Astrocyte (in vitro differentiated cells and primary cell): ENCODE measurements at places on chromosomes 1 and 21. TPM values are rescaled to one million over a fixed set of nuclear protein-coding genes. Genes with fewer than 3 reads are reported as not detected.
A peak's percentile ranks its signal among the peaks of the same experiment; 100 is the strongest.

The ESPN gene
- total RNA-seq = 0.66 and 0.96 TPM in 2 replicates

The SPOCD1 gene
- 27.8 and 28.0 TPM in 2 replicates for total RNA-seq

The CHODL gene
- total RNA-seq = 0.36 and 0.38 TPM in 2 replicates

The CSRP1 gene
- total RNA-seq = 289 and 317 TPM in 2 replicates

The PGBD5 gene
- 14.7 and 22.4 TPM in 2 replicates for total RNA-seq

The PGLYRP4 gene
- not detected in 2 replicates for total RNA-seq

The B3GALT5 gene
- total RNA-seq = 2.2 and 2.5 TPM in 2 replicates

The C1QTNF12 gene
- 3.9 and 4.7 TPM in 2 replicates for total RNA-seq

The OR6K3 gene
- not detected in 2 replicates for total RNA-seq

The ASTN1 gene
- 0.41 and 0.50 TPM in 2 replicates for total RNA-seq

The KRTAP11-1 gene
- not detected in 2 replicates for total RNA-seq

The CGN gene
- 8.8 and 8.9 TPM in 2 replicates for total RNA-seq

DNA sequence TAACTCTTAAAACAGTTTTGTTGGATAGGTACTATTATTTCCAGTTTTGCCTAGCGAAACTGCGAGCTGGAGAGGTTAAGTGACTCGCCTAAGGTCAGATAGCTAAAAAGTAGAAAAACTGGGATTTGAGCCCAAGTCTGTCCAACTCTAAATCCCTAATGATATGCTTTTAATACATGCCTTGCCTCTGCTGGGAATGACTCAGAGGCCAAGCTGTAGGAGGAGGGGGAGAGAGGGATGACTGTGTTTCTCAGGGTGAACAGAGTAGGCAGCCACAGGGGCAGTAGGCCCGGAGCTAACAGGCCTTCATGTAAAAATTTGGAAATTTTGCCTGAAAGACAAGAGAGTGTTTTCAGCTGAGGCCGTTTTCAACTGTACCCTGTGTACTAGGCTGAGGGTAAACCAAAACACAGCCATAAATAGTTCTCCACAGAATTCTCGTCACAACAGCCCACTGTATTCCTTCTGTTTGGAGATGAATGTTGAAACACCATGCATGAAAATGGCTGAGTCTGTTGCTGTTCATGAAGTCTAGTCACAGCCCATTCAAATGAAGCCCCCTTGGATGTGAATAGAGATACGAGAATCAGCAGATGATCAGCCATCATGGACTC is 107.5 kb upstream of the HOOK1 start:
- DNase-seq = peak; percentile 96

DNA sequence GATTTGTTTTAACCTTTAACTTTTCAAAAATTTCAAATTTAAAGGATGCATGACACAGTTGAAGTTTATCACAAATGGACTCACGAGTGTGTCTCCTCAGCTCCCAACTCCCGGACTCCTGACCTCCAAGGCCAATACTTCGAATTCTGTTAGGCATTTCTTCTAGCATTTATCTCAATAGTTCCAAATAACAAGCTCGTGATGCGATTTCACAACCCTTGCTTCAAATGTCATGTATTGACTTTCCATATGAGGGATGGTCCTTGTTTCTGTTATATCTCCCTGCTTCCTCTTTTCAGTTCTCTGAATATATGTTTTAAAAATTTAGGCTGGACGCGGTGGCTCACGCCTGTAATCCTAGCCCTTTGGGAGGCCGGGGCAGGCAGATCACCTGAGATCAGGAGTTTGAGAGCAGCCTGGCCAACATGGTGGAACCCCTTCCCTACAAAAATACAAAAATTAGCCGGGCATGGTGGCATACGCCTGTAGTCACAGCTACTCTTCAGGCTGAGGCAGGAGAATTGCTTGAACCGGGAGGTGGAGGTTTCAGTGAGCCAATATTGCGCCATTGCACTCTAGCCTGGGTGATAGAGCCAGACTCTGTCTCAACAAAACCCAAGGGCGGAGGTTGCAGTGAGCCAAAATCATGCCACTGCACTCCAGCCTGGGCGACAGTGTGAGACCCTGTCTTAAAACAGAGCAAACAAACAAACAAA is 52.0 kb upstream of the TINAGL1 start:
- no peak for DNase-seq

- DNase-seq = no peak
Measured at GRCh38 chr1:33320619-33321165, at the start of gene A3GALT2. A3GALT2 (minus strand) TSS chr1:33321098; CDS start chr1:33321098, 0 bp downstream.

DNA sequence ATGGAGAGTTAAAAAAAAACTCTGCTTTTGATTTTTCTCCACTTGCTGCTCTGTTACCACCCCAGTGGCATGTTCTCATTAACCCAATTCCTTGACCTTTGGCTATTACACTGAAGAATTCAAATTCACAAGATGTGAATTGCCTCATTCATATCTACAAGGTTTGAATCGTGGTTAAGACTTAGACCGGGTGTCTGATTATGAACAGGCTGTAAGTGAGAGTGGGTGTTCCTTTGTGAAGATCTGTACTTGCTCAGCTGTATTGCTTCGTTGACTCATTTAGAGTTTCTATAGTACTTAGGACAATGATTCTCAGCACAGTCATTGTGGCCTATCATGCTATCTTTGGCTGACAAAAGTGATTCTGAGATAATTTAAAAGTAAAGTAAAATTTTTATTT is 36.4 kb downstream of the DNM3 start:
- peak; percentile 67 for DNase-seq

GRCh38 chr1:220184506-220184905 is 87.7 kb downstream of the RAB3GAP2 start:
- peak; percentile 12 for DNase-seq

DNA sequence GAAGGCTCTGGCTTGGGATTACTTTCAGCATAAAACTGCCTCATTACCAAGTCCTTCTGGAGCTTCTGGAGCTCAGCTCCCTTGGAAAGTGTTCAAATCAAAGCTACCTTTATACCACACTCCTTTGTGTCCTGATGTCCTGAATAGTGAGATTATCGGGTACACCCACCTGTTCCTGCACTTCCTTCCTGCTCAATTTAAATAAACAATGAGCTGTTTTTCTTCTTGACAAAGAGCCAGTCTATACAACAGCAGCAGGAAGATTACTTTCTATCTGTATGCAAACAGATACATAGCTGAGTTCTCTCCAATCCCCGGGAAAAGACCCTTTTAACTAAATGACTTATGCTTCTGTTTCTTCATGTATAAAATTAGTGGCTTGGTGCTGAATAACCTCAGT is 258.0 kb upstream of the FMN2 start:
- no peak for DNase-seq

- DNase-seq = peak; percentile 98
Measured at GRCh38 chr1:45913183-45913683, 109.8 kb downstream of the MAST2 start.

- DNase-seq = no peak
Measured at GRCh38 chr21:10272216-10272615, 249.2 kb upstream of the TPTE start.

- no peak for DNase-seq
Measured at GRCh38 chr1:110903853-110904500, 31.0 kb downstream of the CD53 start.

GRCh38 chr1:32128479-32128878 is 20.6 kb downstream of the KPNA6 start:
- DNase-seq = no peak

DNA sequence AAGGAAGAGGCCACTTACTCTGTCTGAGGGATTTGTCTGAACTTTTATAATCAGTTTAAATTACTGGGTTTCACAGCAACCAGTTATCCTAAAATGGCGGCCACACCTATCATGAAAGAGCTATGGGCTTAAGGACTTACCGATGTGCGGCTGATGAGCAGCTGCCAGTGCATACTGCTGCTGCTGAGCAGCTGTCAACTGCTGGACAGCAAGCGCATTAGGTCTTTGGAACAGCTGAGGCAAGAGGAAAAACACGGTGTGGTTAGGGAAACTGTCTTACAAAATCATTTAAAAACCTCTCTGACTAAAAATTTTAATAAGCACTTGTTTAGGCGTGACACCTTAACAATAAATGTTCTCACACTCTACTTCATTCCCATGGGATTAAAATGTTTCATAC is 72.6 kb upstream of the SDC3 start:
- DNase-seq = no peak

DNA sequence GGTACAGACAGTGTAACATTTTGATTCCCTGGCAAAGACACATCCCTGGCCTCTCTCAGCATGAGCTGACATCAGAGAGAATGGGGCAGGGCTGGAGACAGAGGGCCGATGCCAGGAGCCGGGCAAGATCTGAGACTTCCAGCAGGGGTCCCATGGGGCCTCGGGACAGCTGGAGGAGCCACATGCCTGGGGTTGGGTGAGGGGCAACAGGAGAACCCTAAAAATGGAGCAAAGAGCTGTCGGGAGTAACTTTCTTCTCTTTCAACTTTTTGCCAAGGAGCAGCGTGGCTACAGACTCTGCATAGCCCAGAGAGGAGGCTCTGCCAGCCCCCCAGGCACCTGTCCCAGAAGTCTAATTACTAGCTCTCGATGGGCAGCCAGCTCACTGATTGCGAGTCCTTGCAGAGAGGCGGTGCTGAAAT is 130.8 kb downstream of the LACTBL1 start:
- no peak for DNase-seq

GRCh38 chr1:193190096-193190744 is 3.8 kb upstream of the B3GALT2 start:
- peak; percentile 28 for DNase-seq

GRCh38 chr1:87330057-87330884 is 1.6 kb downstream of the LMO4 start:
- peak; percentile 27 for DNase-seq

DNA sequence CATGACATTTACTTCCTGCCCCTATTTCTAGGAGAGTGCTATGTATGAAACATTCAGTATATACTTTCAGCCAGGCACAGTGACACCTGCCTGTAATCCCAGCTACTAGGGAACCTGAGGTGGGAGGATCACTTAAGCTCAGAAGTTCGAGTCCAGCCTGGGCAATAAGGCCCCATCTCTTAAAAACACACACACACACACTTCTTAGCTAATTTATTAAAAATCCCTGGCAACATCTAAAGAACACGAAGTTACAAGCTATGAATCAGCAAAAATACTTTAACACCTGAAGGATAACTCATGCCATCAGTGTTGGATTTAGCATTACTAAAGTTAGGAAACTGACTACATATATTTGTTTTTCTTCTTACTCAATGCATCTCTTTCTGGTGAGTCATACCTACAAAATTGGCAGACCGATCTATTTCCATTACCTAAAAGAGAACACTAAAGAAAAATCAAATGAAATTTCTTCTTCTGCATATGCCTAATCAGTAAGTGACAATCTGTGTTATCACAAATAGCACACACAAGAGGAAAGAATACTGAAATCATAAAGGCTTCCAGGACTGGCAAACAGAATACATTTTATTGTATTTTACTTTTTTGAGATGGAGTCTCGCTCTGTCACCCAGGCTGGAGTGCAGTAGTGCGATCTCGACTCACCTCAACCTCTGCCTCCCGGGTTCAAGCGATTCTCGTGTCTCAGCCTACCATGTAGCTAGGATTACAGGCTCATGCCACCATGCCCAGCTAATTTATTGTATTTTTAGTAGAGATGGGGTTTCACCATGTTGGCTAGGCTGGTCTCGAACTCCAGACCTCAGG is 41.4 kb downstream of the RNF115 start:
- DNase-seq = peak; percentile 95

DNA sequence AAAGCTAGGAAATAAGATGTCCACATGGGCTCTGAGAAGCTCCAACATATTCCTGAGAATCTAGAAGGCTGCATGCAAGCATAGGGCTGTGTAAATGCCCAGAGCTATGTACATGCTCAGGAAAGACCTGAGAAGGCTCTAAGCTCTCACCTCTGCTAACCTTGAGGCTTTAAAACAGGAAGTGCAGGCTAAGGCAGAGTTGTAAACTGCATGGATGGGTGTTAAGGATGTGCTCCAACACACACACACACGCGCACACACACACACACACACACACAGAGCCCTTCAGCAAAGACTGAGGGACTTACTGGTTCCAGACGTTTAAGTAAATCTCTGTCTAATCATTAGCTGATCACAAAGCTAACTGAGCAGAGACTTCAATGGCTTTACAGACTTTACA is 162.9 kb downstream of the TRABD2B start:
- DNase-seq = no peak

- DNase-seq = no peak
Measured at GRCh38 chr1:222018041-222018440, 276.2 kb upstream of the DUSP10 start.

- DNase-seq = no peak
Measured at GRCh38 chr1:89682611-89683010, 49.7 kb downstream of the LRRC8C start.

GRCh38 chr1:229263254-229263653 is 7.7 kb upstream of the RAB4A start:
- DNase-seq = no peak

DNA sequence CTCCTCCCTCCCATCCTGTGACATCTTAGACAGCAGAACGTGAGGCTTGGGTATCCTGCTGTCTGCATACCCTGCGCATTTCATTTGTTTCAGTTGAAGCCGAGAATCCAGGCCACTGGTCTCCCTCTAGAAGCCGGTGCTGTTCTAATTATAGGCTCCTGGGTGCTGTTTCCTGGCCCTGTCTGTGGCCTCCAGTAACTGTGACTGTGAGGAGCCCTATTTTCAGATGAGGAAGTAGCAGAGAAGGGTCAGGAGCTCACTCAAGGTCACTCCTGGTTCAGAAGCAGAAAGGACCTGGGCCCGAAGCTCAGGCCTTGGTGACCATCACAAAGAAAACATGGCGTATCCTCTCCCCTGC is 24.0 kb downstream of the COQ8A start:
- no peak for DNase-seq

GRCh38 chr1:167861664-167862381 is 52.1 kb downstream of the ADCY10 start:
- DNase-seq = no peak

DNA sequence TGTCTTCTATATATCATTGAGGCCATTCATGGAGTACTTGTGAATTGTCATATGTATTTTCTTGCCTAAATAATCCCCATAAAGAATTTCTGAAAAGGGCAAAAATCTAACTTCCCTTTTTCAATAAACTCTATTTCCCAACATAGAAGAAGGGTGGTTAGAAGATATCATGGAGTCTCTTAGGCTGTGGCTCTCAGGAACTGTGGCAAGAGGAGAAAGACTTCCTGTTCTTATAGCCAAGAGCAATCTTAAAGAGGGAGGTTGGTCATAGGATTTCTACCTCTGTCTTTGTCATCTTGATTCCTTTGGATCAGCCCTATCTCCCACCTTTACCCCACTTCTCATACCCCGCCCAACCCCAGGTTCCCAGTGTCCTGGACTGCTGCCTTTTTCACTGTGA is 175.8 kb downstream of the TYW3 start:
- no peak for DNase-seq

DNA sequence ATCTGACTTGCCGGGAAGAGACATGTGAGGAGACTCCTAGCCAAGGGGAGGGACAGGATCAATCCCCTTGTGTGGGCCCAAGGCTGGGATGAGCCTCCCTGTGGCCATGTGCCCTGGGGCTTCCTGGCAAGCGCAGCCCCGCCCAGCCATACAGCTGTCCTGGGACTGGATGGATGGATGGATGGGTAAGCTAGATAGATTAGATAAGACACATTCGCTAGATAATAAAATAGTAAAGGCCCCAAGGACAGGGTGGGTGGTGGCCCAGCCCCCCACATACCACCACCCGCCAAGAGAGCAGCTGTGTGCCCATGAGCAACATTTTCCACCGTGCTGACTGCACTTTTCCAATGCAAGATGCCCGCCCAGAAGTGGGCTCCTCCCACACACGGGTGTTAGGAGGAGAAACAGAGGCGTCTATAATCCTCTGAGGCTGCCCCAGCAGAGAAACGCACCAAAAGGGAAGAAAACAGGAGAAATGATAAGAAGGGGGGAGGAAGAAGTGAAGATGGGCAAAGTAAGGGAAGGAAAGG is 25.1 kb downstream of the ZBTB17 start:
- DNase-seq = peak; percentile 69

GRCh38 chr1:65311760-65312159 is 2.4 kb downstream of the DNAJC6 start:
- DNase-seq = no peak

- no peak for DNase-seq
Measured at GRCh38 chr1:239633432-239633831, 247.1 kb downstream of the CHRM3 start.
